ENCODE measurements at places on chromosomes 7 and 10. TPM values are rescaled to one million over a fixed set of nuclear protein-coding genes. Genes with fewer than 3 reads are reported as not detected.

DNA sequence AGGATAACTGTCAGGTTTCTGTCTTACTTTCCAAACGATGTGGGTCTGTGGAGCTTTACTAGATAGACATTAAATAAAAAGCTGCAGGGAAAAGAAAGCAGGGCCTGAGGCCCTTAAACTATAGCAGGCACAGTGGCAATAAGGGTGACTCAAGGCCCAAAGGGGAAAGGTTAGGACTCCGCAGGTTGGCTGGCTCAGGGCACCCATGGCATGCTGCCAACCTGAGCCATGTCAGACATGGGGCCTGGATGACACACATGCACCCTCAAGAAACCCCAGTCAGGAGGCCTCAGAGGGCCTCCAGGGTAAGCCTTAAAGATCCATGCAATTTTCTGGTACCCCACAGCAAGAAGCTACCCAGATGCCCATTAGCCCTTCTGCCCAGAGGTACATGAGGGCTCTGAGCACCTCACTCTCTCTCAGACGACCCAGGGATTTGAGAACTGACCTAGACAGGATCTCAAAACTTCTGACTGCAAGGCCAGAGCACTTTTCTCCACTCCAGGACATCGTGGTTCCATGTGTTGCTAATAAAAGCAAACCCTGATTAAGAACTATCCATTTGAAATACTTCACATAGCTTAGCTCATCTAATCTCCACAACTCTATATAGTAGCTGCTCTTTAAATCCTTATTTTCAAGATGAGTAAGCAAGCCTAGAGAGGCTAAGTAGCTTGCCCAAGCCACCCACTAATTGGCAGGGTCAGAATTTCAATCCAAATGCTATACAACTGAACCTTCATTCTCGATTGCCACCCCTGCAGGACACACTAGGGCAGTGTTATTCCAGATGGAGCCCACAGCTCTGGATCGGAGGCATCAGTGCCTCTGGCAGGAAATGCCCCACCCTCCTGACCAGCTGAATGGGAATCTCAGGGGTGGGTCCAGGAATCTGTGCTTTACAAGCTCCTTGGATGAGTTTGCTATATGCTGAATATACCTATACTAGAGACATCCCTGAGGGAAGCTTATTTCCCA lies 132.5 kb upstream of the EFCAB10 start:
- no peak for ATAC-seq

GRCh38 chr10:10500937-10501336 lies 516.7 kb upstream of the CELF2 start:
- ATAC-seq = no peak

Gene SLC18A3
- total RNA-seq = not detected

Gene CALHM1
- 0.04 TPM for total RNA-seq

- no peak for ATAC-seq
Measured at GRCh38 chr10:83612050-83612449, 527.3 kb upstream of the GHITM start.

- no peak for ATAC-seq
Measured at GRCh38 chr10:71241114-71241829, 28.9 kb downstream of the UNC5B start.
